ENCODE measurements at places on chromosomes 1 and 21.

DNA sequence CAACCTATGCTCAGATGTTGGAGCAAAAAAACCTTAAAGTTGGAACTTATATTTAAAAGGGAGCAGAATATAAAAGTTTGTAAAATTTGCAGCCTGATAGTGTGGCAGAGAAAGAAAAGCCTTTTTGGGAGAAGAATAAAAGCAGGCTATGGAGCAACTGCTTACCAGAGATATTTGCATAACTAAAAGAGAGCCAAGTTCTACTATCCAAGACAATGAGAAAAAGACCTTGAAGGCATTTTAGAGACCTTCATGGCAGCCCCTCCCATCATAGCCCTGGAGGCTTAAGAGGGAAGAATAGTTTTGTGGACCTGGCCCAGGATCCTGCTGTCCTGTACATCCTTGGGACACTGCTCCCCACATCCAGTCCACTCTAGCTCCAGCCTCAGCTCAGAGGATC, 312.5 kb upstream of the ZRANB2 start:
- no peak for DNase-seq

GRCh38 chr1:58996341-58997059, 212.7 kb upstream of the JUN start:
- DNase-seq: no peak

DNA sequence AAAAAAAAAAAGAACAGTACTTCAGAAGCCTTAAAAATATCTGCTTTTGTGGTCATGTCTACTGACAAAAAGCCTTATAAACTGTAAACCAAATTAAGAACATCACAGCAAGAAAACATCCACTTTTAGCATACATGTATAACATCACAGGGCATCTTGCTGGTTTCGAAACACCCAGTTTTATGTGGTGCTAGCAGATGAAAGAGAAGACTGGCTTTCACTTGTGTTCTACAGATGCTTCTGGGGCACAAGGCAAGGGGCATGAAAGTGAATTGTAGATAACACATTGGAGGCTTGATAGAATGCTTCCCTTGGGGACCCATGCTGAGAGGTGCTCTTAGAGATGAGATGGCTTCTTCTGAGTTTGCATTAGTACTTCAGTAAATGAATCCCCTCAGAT, 543.7 kb upstream of the PKN2 start:
- no peak for DNase-seq

- peak; percentile 56 for DNase-seq
Observed at GRCh38 chr1:55127827-55128343, 87.3 kb downstream of the USP24 start.

GRCh38 chr1:101026430-101026788, 825 bp upstream of the DPH5 start:
- DNase-seq: no peak

- peak; percentile 30 for DNase-seq
Observed at GRCh38 chr1:29379443-29380073, 143.2 kb downstream of the PTPRU start.

- no peak for DNase-seq
Observed at GRCh38 chr1:2052054-2052679, 2.0 kb downstream of the PRKCZ start.

DNA sequence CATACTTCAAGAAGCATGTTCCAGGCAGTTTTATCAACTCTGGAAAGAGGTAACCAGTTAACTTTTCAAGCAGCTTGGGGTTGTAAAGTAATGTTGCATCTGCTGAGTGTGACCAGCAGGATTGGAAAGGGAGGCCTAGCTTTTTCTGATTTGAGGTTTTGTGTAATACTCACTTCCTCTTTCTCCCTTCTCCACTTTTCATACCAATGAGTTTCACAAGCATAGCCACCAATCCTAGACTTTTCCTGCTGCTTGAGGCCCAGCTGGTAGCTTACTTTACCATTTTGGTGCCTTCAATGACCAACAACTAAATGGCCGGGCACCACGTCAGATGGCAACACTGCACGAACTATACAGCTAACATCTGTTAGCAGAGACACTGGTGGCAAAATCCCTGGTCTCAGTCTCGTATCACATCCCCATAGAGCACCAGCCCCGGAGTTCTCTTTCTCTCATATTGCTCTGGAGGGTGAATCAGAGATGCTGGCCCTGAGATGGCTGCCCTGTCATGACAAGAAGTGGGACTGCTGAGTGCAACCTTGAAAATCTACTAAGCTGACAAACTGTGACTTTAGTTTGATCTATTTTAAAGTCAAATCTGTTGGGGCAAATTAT, 14.8 kb upstream of the GPR88 start:
- DNase-seq: no peak

DNA sequence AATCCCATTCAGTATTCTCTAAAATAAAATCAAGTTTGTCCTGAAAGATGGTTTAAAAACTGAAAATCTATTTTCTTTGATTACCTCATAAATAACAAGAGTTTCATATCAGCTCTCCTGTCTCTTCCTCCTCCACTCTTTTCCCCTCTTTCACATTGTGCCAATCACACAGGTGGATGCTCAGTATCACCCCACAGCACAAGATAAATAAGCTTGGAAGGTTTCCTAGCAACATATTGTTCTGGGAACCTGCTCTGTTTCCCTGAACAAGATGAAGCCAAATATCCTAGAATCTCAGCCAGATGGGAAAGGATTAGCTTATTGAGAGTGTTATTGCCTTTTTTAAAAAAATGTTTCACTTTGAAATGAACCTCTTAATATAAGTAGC, 45.7 kb upstream of the CACYBP start:
- DNase-seq: no peak

- DNase-seq: no peak
Observed at GRCh38 chr1:55382806-55383305, 167.7 kb upstream of the USP24 start.

DNA sequence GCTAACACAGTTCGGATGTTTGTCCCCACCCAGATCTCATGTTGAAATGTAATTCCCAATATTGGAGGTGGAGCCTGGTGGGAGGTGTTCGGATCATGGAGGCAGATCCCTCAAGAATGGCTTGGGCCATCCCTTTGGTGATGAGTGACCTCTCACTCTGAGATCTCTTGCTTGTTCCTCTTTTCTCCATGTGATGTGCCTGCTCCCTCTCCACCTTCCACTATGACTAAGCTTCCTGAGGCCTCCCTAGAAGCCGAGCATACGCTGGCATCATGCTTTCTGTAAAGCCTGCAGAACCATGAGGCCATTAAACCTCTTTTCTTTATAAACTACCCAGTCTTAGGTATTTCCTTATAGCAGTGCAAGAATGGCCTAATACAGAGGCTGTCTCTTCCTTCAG, 8.1 kb upstream of the PLA2G5 start:
- no peak for DNase-seq

GRCh38 chr1:8024329-8024728, 1.8 kb downstream of the ERRFI1 start:
- no peak for DNase-seq

DNA sequence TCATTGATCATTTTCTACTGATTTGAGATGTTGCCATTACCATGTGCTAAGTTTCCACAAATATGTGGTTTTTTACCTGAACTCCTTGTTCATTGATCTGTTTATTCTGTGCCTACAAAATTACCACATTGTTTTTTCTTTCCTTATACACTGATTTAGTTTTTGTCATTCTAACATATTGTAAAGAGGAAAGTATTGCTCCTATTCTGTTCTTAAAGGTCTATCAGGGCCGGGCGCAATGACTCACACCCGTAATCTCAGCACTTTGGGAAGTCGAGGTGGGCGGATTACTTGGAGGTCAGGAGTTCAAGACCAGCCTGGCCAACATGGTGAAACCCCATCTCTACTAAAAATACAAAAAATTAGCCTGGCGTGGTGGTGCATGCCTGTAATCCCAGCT, 75.1 kb downstream of the CAMTA1 start:
- peak; percentile 30 for DNase-seq

- no peak for DNase-seq
Observed at GRCh38 chr1:213783893-213784292, 203.9 kb upstream of the PROX1 start.

GRCh38 chr1:181140891-181141290, 52.4 kb downstream of the IER5 start:
- peak; percentile 62 for DNase-seq
